ENCODE measurements at places on chromosomes 11 and 22. TPM values are rescaled to one million over a fixed set of nuclear protein-coding genes. Genes with fewer than 3 reads are reported as not detected.

OR5B21 gene
- total RNA-seq: not detected

DNA sequence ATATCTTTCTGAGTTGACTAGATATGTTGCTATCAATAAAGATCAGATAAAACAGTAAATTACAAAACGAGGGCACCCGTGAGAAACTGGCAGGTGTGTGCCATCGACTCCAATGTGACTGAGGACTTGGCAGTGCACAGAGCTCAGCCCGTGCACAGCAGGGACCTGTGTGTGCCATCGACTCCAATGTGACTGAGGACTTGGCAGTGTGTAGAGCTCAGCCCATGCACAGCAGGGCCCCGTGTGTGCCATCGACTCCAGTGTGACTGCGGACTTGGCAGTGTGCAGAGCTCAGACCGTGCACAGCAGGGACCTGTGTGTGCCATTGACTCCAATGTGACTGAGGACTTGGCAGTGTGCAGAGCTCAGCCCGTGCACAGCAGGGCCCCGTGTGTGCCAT, 347.2 kb upstream of the B3GAT1 start:
- DNase-seq: no peak

DNA sequence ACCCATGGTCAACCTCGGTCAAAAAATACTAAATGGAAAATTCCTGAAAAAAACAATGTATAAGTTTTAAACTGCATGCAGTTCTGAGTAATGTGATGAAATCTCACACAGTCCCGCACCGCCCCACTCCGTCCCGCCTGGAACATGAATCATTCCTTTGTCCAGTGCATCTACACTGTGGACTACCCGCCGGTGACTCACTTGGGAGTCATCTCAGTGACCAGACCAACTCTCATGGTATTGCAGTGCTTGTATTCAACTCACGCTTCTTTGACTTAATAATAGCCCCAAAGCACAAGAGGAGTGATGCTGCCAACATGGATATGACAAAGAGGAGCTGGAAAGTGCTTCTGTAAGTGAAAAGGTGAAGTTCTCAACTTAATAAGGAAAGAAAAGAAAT, 48.8 kb downstream of the ARHGAP32 start:
- DNase-seq: peak; percentile 77

GRCh38 chr11:59542142-59542810, 30.9 kb downstream of the OR4D9 start:
- no peak for DNase-seq

Data from Right ventricle myocardium inferior (tissue), 1 donor.